ENCODE measurements at places on chromosomes 4 and X.

GRCh38 chr4:6278801-6279197, 9.1 kb downstream of the WFS1 start:
- DNase-seq: no peak

DNA sequence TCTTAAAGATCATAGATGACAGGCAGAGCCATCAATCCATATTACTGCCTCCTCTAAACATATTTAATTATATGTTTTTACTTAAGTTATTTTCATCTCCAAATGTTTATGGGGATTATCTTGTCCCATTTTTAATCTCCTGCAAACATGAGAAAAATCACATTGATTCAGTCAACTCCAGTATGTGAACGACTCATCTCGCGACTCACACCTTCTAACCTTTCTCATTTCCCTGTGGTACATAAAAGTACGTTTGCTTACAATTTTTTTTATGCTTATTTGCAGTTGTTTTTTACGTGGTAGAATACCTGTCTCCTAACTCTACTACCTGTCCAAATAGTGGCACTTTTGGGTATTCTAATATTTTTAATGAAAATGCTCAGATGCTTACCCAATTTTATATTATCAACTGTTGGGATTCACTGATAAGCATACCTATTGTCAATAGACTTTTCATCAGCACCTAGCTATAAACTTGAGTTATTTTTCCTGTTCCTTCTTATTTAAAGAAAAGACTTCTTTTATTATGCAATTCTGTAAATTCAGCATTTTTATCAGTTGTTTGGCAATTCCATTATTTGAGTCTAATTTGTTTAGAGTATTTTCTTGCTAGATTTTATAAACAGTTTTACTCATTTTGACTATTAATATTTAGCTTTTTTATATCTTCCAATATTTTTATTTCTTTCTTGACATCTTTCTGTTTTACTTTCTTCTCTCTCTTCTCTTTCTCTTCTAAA, 276.6 kb downstream of the ANK2 start:
- no peak for DNase-seq

- DNase-seq: no peak
Observed at GRCh38 chrX:40176351-40177116, 78.8 kb upstream of the BCOR start.

DNA sequence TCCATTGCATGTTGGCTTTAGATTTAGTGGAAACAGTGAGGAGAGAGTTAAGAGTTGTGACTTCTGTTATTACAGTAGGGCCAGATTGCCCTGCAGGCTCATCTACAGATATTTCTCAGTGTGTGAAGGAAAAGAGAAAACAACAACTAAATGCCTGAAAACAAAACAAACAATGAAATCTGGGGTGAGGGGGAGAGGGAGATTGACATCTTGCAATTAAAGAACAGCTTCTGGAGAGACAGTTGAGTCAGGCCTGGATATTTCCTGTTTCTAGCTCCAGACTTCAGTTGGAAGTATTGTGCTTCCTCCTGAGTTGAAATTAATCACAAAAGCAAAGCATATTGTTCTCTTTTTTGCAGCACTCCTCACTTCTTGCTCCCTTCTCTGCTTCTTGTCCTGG, 108.3 kb upstream of the SCML1 start:
- no peak for DNase-seq

GRCh38 chr4:168264903-168265302, 53.6 kb downstream of the DDX60 start:
- DNase-seq: no peak

GRCh38 chrX:110143454-110144210, 140.7 kb downstream of the TMEM164 start:
- no peak for DNase-seq

- no peak for DNase-seq
Observed at GRCh38 chr4:143397335-143397734, 60.7 kb downstream of the GAB1 start.

DNA sequence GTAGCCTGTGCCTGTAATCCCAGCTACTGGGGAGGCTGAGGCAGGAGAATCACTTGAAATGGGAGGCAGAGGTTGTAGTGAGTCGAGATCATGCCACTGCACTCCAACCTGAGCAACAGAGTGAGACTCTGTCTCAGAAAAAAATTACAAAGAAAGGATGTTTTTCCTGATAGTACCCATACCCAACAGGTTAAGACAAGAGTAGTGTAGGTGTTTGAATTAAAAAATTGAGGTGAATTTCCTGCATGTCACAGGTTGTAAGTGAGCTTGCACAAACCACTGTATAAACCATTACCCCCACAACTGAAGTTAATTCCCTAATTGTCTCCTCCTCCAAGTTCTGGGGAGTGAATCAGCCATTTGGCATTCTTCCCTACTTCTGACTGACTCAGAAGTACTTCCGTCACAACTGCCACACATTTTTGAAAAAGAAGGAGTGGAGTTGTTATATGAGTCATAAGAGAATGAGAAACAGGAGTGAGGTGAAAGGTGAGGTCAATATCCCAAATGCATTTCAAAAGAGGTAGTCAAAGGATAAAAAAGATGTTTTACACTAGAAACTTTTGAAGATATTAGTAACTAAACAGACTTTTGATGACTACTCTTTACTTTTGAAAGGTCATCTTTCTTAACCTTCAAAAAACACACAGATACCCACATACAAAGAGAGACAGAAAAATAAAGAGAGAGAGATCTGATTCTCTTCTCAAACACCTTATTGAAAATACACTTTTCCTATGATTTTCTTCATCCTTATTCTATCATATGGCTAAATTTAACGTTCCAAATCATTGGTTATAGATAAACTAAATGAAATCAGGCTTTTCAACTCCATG, 134.5 kb downstream of the BTC start:
- no peak for DNase-seq

- no peak for DNase-seq
Observed at GRCh38 chrX:74520291-74520690, 94.1 kb downstream of the RLIM start.

- no peak for DNase-seq
Observed at GRCh38 chr4:10577508-10578426, 106.8 kb downstream of the CLNK start.

- DNase-seq: peak; percentile 83
Observed at GRCh38 chr4:76179398-76180318, 31.5 kb upstream of the NUP54 start.

DNA sequence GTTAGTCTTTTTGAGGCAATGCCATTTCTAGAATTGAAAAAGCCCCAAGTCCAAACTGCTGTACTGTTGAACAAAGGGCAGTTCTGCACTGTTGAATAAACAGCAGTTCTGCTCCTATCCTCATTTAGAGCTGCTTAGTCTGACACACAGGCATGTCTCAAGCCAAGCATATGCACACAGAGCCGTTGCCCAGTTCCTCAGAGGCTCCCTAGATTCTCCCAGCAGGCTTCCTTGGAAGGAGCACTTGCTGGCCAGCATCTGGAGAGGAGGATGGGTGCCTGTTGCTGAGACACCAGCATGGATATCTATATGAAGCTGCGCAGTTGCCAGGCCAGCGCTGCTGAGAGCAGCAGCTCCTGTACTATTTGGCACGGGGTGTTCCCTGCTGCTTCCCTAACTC, 138.3 kb upstream of the USP38 start:
- DNase-seq: no peak

- DNase-seq: no peak
Observed at GRCh38 chrX:63525491-63525890, 174.4 kb upstream of the SPIN4 start.

DNA sequence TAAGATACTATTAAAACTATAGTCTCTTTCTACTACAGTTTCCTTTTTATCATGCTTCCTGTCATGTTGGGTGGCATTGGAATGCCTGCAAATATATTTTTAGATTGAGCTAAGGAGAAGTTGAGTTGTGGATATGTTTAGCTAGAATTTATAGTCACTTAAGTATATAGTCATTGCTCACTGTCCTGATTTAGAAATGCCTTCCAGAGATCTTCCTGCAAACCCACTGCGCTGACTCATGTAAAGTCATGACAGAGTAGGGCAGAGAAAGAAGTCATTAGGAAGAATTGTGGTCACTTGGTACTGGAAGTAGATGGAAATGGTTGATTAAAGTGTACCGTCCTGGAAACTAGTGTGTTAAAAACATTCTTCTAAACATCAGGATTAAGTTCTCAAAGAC, 490.3 kb upstream of the PABPC4L start:
- DNase-seq: no peak

DNA sequence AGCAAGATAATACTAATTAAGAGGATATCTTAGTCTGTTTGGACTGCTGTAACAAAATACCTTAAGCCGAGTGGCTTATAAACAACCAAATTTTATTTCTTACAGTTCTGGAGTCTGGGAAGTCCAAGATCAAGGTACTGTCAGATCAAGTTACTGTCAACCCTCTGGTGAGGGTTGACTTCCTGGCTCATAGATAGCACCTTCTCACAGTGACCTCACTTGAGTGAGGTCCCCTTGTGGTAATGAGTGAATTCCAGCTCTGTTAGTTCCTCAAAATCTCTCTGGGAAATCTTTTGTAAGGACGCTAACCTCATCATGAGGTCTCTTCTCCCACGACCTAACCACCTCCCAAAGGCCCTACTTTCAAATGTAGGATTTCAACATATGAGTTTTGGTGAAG, 36.9 kb upstream of the ADGRA3 start:
- DNase-seq: no peak

- DNase-seq: no peak
Observed at GRCh38 chr4:105145903-105146275, 787 bp upstream of the TET2 start.

DNA sequence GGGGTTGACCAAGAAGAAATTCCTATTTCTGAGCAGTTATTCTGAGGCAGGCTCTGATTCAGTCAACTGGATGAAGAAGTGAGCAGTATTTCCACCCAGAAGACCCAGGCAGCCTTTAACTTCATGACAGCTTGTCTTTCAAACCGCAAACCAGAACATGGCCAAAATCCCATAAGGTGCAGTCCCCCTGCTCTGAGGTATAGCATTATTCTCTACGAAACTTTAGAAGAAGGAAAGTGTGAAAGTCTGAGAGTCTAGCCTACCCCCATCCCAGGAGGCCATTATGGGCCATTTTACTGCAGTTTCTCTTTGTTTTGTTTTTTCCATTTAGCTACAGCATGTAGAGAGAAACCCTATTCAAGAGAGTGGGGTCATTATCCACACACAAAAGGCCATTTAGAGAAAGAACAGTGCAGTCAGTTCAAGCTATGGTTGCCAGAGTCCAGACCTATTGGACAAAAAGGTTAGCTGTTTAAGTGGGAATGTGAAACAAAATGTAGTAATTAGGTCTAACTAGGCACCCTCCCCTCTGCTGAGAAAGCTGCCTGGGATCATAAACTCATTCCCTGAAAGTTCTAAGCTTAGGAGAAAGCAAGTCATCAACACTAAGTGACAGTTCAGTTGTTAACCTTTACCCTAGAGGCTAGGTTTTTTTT, 52.1 kb upstream of the RASGEF1B start:
- no peak for DNase-seq

- no peak for DNase-seq
Observed at GRCh38 chr4:109691411-109691920, 11.8 kb downstream of the CASP6 start.

DNA sequence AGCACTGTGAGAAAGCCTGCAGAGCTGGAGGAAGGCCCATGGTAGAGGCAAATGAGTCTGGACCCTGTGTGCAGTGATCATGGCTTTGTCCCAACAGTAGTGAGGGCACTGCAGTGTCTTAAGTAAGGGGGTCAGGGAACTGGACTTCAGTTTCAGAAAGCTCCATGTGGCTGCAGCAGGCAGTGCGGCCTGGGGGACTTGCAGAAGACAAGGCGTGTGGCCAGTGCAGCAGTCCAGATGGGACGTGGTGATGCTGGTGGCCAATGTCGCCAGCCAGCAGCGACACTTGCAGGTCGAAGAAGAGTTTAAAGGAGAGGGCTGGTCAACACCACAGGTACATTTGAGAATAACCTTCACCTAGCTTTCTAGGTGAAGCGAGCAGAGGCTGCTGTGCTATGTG, 113.4 kb downstream of the ZNF827 start:
- no peak for DNase-seq

GRCh38 chr4:140982613-140983340, 150.5 kb downstream of the RNF150 start:
- no peak for DNase-seq

GRCh38 chr4:112865443-112865842, 184.0 kb upstream of the ANK2 start:
- no peak for DNase-seq

DNA sequence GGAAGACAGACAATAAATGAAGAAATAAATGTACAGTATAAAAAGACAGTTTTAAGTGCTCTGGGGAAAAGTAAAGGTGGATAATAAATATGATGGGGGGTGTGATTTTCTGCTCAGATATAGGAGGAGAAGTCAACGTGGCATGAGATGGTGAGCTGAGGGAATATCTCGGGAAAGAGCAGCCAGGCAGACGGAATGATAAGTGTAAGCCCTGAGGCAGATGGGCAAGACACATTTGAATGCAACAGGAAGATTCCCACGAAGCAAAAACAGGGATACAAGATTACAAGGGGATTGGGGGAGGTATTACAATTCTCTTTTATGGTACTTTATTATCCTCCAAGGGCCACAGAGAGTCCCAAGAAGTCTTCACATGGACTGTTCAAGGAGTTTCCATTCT, 11.1 kb downstream of the ANXA3 start:
- no peak for DNase-seq

DNA sequence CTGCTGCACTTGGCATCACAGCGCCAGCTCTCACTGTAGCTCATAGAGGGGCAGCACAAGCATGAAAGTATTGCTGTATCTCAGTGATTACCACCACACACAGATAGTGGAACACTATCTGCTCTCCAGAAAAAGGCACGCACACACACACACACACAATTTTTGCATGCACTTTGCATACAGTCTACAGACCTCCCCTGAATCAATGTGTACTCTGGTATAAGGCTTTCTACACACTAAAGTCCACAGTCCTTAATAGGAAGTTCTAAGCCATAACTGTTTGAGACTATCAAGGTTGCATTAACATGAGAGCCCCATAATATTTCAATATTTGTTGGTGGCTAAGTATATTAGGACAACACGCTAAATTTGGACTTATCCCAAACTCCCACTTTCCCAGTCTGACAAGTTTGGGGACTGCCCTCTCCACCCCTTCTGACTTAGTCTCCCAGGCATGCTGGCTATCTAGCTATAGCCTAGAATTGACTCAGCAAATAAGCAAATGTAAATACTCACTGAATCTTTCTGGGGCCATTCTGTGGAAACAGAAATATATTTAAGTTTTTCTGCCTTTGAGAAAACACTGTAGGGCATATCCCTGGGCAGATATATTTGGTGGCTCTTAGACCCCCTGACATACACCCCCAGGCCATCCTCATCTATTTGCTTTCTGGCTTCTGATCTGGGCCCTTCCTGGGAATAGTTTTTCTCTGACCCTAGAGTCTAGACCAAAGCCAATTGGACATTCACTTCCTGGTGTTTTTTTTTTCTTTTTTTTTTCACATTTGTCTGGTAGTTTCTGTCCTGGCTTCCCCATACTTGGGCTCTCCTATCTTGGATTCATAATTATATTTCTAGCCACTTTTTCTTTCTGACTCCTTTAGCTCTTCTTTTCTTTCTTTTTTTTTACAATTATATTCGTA, 36.4 kb upstream of the CT47C1 start:
- DNase-seq: no peak

DNA sequence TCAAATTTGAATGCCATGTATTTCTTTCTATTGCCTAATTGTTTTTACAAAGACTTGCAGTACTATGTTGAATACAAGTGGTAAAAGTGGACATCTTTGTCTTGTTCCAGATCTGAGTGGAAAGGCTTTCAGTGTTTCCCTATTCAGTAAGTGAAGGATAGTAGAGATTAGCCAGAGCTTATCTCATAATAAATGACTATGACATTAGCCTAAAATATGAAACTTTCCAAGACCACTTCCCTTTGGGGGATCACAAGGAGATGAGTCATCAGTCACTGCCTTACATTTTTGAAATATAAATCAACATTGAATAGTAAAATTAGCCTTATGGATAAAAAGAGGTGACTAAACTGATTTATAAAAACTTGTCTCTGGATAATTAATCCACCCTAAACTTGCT, 554.1 kb upstream of the MAGEB2 start:
- DNase-seq: no peak

All from coronary artery (tissue), 2 donors.